Cardiac muscle cell (in vitro differentiated cells and primary cell): ENCODE measurements at places on chromosomes 13 and 19. TPM values are rescaled to one million over a fixed set of nuclear protein-coding genes. Genes with fewer than 3 reads are reported as not detected.
A peak's percentile ranks its signal among the peaks of the same experiment; 100 is the strongest.

Gene CATSPERD
- polyA plus RNA-seq = not detected in 2 replicates

DNA sequence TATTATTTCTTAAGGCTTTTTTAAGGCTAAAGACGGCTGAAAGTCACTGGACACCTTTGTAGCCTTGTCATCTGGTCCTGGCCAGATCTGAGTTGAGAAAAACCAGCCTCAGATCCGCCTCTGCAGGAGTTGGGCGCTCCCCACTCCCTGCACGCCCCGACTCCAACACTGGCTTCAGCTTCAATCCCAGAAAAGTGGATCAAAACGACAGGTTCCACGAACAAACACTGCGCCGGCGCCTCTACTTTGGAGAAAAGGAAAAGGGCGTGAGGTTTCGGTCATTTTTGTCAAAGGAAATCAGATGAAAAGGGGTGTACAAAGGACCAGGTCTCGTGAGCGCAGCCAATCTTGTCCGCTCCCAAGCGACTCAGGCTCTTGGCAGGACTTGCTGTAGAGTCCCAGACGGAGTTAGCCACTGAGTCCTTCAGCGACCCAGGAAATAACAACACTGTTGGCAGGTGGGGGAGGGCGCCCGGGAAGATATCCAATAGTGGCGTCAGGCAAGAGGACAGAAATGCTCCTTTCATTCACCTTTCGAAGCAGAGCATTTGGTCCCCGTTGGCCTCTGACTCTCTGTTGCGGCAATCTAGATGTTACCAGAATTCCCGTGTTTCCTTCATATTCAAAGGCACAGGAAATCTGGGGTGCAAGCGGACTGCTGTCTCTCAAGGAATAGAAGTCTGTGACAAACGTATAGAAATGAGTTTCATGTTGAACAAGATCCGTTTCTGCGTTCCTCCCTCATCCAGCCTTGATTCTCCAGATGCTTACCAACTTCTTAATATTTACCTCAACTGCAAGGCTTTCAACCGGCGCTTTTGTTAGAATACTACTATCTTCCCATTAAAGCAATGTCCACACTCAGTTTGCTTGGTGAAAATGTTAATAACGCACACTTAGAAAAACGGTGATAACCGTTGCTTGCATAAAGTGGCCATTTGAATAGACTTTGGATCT, 1.8 kb upstream of the CCNA1 start:
- no peak overlapping the region for H3K4me3 ChIP-seq
- H3K27ac ChIP-seq = no peak overlapping the region
- peaks cover 84% of the 10 kb centered on the region for H3K27me3 ChIP-seq

Gene PRODH2
- not detected in 2 replicates for polyA plus RNA-seq

Gene ZNF576
- polyA plus RNA-seq = 13.1 and 14.6 TPM in 2 replicates

Gene UNC13A
- polyA plus RNA-seq = 0.31 and 0.74 TPM in 2 replicates

Gene PTH2
- 10.0 and 15.8 TPM in 2 replicates for polyA plus RNA-seq

GRCh38 chr19:36111200-36111539, 227 bp downstream of the OVOL3 start:
- no peak overlapping the region for H3K27ac ChIP-seq
- DNase-seq = no peak
- no peaks in the 10 kb centered on the region for H3K4me1 ChIP-seq
- no peaks in the 10 kb centered on the region for H3K27me3 ChIP-seq
- H3K4me3 ChIP-seq = no peak overlapping the region

DNA sequence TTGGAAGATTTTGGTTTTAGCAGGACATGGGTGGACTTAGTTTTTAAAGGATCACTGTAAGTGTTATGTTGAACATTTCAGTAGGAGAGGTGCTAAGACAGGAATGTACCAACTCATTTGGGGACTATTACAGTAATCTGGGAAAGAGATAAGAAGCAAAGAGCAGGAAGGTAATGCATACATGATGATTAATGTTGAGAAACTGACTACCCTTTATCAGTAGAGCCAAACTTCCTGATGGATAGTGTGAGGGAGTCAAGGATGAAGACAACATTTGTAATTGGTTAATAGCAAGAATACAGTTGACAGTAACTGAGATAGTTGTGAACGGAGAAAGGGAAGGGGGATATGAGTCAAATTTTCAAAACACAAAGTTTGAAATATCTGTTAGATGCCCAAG, 421.9 kb upstream of the PRR20A start:
- no peak overlapping the region for H3K27ac ChIP-seq
- DNase-seq = no peak
- no peaks in the 10 kb centered on the region for H3K27me3 ChIP-seq
- no peak overlapping the region for H3K4me3 ChIP-seq
- no peaks in the 10 kb centered on the region for H3K4me1 ChIP-seq

Gene PCDH9
- polyA plus RNA-seq = 1.6 and 4.2 TPM in 2 replicates

Gene LRRC8E
- 1.3 TPM in 1 of 2 replicates, not detected in the other for polyA plus RNA-seq

DNA sequence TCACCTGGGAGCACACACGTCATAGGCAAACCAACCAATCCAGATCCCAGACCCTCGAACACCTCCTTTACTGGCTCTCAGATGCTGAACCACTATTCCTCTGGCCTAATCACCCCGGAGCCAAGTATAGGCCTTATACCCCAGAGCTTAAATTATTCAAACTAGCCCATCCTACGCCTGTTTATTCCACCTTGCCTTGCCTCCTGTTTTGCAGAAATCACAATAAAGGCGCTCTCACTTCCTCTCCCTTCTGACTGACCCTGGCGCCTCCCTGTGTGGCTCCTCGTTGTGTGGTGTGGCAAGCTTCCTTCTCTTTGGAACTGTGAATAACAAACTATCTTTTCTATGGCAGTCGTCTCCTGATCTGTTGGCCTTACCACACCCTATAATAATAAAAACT, 354.9 kb downstream of the ENOX1 start:
- peaks cover 12% of the 10 kb centered on the region for H3K4me1 ChIP-seq
- no peaks in the 10 kb centered on the region for H3K36me3 ChIP-seq
- no peak overlapping the region for H3K27ac ChIP-seq
- no peak for DNase-seq
- no peak overlapping the region for H3K4me3 ChIP-seq

DNA sequence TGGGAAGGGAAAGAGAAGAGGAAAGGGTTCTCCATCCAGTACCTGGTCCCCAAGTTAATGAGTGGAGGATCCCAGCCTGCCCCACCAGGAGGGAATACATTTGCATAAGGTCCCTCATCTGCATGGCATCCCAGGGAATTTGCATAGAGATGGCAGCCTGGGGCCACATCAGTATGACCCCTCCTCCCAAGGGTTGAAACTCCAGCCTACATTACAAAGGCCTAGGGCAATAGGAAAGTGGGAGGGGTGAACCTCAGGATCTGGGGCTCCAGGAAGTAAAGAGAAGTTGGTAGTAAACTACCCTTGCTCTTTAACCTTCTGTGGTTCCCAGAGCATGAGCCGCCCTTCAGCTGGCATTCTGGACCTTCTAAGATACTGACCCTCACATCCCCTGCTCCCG, 6.8 kb upstream of the NECTIN2 start:
- peaks cover 2% of the 10 kb centered on the region for H3K27me3 ChIP-seq
- H3K4me3 ChIP-seq = no peak overlapping the region
- H3K36me3 ChIP-seq = no peaks in the 10 kb centered on the region
- no peak overlapping the region for H3K27ac ChIP-seq

DNA sequence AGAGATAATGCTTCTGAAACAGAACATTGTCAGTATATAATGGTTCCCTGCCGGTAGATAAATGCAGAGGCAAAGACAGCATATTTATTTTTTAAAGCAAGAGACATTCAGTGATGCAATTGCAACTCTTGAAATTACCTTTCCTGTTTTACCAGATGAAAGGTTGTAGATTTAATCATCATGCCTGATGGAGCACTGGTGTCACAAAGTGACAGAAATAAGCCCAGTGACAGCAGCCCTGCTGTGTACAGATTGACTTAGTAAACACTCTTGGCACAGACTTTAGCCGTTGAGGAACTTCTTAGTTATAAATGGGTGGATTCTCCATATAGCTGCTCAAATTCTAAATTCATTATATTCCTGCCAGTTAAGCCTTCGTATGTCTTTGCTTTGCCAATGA, 172.5 kb downstream of the ITGBL1 start:
- no peak for DNase-seq
- no peaks in the 10 kb centered on the region for H3K27me3 ChIP-seq
- no peaks in the 10 kb centered on the region for H3K4me1 ChIP-seq

Gene ZNF221
- polyA plus RNA-seq = 0.54 and 3.7 TPM in 2 replicates

DNA sequence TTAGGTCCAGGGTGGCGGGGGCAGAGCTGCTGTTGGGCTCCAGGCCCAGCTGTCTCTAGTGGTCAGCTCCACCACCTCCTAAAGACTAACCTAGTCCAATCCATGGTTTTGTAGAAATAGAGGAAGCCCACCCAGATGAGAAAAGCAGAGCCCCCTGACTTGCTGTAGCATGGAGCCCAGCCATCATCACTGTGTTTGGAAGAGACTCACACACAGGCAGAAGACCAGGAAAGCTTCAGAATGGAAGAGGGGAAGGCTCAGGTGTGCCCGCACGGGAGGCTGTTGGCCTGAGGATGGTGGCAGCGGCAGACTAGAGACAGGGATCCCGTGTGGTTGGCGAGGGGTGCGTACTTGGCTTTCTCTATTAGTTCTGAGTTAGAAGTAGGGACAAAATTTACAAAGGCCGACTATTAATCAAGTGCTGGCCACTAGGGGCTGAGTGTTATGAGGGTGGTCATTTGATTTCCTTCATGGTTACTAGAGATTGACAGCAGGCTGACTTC, 193.2 kb upstream of the SOX1 start:
- H3K4me1 ChIP-seq = no peaks in the 10 kb centered on the region
- no peak for DNase-seq
- no peaks in the 10 kb centered on the region for H3K36me3 ChIP-seq
- H3K4me3 ChIP-seq = no peak overlapping the region
- H3K27ac ChIP-seq = no peak overlapping the region

DNA sequence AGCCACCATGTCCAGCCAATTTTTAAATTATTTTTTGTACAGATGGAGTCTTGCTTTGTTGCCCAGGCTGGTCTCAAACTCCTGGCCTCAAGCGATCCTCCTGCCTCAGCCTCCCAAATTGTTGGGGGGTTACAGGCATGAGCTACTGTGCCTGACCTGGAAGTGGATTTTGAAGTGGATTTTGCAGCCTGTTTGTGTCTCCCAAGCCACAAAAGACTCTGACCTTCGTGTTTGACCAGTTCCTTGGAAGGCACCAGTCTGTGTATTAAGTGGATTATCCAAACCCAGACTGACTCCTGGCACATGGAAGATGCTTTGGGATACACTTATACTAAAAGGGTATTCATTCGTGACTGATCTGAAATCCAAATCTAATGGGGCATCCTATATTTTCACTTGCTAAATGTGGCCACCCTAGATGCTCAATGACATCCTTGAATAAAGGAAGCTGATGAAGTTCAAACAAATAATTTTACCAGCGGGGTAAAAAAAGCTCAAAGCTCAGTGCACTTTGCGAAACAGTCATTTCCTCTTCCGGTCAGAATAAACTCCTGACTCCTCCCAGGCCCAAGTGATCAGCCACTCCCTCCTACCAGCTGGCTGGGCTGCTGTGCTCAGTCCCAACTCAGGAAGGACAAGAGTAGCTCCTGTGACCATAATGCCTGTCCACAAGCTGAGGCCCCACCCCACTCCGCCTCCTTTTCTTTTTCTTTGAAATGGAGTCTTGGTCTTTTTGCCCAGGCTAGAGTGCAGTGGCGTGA, 32.6 kb upstream of the GATAD2A start:
- peaks cover 6% of the 10 kb centered on the region for H3K4me1 ChIP-seq
- H3K4me3 ChIP-seq = no peak overlapping the region
- no peaks in the 10 kb centered on the region for H3K36me3 ChIP-seq
- peak; percentile 61 for DNase-seq
- no peak overlapping the region for H3K27ac ChIP-seq
